ENCODE measurements at places on chromosomes 16 and 17.

DNA sequence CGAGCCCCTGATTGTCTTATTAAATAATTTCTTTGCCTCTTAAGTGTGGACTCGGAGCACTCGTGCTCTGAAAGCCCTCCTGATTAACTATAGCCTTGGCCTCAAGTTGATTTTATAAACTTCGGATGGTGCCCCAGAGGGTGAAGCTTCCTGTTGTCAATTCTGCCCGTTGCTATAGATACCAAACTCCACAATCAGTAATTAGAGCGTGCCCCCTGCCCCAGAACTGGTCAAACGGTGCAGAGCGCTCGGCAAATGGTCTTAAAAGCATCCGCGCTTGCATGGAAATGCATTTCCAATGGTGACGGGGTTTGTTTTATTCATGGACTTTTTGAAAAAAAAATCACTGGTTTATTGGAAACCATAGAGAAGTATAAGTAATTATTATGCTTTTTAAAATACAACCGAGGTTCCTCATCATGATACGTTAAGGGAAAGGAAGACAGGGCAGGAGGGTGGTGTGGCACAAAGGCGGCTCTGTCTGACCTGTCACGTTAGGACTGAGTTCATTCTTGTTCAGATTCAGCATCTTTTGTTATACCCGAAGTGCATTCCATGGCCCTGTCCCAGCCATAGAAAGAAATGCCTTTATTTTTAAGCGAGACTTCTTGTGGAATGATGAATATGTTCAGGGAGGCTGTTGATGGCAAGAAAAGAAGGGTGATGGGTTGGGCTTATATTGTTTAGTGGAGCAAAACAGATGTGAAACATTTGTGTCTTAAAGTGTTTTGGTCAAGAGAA, 476.4 kb downstream of the MAF start:
- DNase-seq = no peak

DNA sequence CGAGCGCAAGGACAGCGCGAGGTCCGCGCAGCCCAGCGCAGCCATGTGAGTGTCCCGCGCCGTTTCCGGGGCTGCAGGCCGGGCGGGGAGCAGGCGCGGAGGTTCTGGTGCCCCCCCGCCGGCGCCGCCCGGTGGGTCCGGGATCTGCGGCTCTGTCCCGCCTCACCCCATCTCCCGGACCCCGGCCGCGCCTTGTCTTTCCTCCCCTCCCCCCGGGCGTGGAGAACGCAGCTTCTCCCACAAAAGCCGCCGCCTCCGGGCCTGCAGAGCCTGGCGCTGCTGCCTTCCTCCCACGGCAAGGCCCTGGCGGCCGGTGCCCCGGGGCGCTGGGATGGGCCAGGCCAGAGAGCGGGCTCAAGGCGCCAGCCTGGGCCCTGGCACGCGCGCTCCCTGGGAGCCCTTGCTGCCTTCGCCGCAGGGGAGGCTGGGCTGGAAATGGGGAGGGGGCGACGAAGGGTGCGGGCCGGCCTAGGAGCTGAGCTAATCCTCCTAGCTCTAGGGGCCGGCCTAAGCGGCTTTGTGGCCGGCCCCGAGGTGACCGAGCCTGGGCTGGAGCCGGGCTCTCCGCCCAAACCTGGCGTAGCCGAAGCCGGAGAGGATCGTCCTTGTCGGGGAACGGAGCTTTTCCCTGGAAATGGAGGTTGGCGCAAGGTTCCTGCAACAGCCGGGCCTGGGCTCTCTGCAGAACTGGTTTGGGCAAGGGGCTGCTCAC, 397 bp downstream of the RIPOR1 start:
- DNase-seq = no peak

- no peak for DNase-seq
These were observed 139.3 kb downstream of the KCNJ2 start for GRCh38 chr17:70308618-70309017.

GRCh38 chr16:72401084-72401361, 229.1 kb upstream of the PMFBP1 start:
- no peak for DNase-seq

DNA sequence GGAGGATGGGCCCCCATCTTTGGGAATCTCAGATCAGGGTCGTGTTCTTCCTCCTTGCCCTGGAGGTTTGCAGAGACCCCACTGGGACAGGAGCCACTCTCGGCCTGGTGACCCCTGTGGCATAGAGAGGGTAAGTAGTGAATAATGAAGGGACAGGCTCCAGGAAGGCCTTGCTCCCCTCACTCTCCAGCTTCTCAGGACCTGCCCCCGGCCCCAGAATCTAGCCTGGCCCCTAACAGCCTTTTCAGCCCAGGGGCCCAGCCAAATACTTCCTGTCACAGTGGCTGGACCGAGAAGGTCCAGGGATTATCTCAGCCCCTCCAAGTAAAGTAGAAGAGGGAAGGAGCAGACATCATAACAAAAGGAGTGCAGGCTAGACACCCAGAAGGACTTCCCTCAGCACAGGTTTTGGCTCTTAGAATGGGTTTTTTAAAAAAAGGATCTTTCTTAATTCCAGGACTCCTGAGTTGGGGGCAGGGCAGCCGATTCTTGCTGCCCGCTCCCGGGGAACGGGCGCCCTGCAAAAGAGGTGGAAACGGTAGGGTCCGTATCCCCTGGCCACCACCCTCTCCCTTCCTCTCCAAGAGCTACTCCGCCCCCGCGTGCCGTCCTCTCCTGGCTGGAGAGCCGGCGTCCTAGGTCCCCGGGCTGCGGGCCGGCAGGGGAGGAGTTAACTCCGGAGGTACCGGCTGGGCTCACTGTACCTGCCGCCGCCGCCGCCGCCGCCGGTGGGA, 559 bp upstream of the NXPH3 start:
- DNase-seq = no peak

DNA sequence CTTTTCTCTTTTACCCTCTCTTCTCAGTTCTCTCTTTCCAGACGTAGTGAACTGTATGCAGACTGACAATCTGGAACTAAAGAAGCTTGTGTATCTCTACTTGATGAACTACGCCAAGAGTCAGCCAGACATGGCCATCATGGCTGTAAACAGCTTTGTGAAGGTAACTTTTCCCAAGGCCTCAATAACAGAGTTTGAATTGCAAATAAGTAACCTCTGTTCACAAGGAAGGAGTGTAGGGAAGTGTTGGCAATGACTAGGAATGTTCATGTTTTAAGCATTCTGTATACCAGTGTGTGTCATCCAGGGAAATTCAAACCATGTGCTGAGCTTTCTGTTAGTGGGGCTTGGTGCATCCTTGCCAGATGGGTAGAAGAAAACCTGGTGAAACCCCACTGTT, 18.6 kb downstream of the AP2B1 start:
- no peak for DNase-seq

DNA sequence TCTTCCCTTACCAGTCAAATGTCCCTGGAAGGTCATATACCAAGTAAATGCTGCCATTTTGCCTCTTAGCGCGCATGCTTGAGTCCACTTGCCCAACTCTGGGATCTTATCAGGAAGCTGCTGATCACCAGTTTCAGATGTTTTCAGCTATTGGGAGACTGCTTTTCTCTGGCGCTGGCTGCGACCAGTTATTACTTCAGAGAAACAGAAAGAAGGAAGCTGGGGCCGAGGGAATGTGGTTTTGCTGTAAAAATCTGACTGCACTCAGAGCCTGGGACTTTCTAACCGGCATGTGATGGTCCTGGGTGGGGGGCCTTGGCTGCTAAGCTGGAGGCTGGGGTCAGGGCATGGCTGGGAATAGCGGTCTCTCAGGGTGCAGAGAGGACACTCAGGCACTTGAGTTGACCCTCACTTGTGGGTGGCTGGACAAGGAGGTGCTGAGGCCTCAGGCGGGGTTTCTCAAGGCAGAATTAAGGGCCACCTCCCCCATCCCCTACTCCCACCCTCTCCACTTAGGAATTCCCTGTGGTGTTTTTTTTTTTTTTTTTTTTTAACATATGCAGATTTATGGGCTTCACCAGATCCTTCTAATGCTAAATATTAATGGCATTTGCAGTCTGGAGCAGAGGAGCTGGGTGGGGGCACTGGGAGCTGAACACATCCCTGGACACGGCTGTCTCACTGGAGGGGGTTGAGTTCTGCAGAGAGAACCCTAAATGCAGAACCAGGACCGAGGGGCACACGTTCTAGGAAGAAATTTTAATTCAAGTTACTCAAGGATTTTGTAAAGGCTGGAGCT, 145.8 kb downstream of the CYLD start:
- no peak for DNase-seq

GRCh38 chr17:42193969-42194899, at the start of gene GHDC:
Gene GHDC, minus strand, starts transcription at chr17:42194494. Its CDS starts 913 bp downstream, at chr17:42193581.
- peak; percentile 55 for DNase-seq
